ENCODE measurements at places on chromosomes 2 and 18. TPM values are rescaled to one million over a fixed set of nuclear protein-coding genes. Genes with fewer than 3 reads are reported as not detected.

GRCh38 chr2:132937629-132938028 is 267.6 kb upstream of the LYPD1 start:
- no peak for DNase-seq

DNA sequence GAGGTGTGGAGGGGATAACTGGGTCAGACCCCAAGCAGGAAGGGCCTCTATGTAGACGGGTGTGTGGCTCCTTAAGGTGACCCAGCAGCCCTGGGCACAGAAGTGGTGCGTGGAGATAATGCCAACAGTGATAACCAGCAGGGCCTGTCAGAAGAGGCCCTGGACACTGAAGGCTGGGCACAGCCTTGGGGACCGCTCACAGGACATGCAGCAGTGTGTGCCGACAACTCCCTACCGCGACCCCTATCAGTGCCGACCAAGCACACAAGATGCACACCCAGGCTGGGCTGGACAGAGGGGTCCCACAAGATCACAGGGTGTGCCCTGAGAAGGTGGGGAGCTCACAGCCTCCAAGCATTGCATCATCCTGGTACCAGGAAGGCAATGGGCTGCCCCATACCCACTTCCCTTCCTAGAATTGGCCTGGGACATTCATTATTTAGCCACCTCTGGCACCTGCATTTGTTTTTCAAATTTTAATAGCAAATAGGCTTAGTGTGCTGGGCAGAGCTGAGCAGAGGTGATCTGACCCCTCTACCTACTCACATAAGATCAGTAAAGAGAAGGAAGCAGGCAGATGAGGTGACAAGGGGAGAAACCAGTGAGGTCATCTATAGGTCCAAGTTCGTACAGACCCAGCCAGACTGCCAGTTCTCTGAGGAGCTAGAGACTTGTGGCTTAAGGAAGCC is 55.2 kb downstream of the BCL11A start:
- no peak for DNase-seq

DNA sequence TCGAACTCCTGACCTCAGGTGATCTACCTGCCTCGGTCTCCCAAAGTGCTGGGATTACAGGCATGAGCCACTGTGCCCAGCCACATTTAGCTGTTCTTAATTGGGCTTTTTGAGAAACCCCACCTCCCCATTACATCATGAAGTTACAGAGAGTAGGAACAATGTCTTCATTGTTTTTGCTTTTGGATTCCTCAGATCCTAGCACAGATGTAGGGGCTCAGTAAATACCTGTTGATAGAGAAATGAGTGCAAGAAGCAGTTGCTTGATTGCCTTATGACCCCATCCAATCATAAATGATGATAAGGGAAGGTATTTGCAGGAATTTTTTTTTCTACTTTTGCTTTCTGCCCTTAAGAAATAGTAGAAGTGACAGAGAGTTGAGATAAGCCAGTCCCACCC is 25.4 kb downstream of the GREB1L start:
- DNase-seq, result no peak

DNA sequence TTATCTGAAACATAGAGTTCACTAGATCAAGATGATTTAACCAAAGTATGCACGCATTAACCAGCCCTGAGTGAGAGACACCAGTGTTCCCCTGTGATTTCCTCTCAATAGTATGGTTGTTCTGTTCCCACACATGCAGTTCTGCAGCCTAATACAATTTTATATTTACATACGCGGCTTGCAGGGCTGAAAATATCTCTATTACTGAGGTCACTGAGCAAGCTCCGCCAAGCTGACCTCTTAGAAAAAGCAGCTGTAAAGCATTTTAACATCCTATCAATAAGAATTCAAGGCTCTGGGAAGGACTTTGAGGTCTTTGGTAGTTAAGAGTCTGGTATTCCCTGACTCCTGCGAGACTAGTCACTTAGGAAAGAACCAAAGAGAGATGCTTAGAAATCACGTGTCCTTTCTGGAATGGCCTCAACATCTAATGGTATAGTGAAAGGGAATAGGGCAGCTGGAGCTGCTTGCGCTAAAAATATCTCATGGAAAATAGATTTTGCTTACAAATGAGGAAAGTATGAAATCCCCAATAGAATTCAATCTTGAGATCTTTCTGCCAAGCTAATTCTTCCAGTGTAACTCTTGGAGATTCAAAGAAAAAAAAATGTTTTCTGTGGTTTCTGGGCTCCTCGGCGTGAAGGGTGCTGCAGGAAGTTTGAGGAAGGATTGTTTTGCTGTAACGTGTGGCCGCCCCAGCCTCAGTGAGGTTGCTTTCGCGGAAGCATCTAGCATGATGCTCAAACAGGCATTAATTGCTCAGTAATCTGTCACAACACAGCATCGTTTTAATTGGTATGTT is 59.2 kb downstream of the DOCK10 start:
- DNase-seq, result no peak

DNA sequence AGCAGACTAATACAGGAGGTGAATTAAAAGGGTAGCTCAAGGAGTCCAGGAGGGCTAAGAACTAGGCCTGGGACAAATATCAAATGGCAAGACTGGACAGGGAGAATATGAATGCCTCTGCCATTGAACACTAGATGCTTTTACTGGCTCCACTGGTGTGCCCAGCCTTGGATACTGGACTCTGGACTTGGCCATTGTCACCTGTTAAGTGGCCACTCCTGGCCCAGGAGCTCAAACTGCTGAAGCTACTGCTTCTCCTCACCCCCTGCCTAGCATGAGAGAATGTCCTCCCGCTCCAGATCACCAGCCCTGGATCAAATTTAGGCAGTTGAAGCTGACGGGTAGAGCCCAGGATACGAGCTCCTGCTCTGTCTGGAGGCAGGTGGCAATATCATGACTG is 170.8 kb downstream of the DDX1 start:
- DNase-seq, result no peak

DNA sequence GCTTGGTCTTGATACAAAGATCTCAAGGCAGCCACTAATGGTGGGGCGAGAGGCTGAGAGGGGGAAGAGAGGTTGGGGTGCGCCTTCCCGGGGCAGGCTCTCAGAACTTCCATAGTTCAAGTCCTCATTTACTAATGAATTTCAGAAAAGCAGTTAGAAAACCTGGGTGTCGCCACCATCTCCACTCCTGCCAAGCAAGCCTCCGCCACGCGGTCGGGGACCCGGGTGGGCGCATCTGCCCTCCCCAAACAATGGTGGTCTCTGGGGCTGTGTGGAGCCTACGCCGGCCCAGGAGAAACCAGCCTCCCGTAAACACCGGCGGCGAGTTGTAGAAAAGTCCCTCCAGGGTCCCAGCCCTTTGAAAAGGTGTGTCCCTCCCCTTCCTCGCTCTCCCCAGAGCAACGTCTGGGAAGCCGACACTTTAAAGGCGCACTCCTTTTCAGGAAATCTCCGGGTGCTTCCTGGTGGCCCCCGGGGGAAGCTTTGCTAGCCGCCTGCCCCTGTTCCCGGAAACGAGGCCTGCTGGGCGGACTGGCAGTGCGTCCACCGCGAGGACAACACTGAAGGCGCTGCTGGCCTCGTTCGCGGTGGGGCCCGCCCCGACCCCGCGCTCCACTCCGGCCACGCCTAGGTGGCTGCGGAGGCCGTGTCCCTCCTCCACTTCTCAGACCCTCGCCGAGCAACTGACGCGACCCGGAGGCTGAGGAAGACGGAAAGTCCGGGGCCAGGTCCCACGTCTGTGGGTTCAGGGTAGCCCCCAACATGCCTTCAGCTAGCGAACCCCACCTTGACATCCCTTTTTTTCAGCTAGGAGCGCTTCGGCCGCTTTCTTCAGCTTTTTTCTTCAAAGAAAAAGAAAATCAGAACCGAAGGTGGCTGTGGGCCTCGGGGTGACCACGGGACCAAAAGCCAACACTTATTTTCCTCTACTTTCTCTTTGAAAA is 16.8 kb downstream of the EVX2 start:
- no peak for DNase-seq

DNA sequence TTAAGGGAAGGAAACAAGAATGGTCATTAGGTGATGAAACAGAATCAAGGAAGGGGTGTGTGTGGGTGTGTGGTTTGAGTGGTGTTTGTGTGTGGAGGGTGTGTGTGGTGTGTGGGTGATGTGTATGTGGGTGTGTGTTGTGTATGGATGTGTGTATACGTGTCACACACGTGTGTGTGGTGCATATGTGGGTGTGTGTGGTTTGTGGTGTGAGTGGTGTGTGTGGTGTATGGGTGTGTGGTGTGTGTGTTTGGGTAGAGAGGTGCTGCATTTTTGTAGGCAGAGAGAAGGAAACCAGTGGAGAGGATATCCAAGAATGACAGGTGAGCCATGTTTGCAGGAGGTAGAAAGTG is 1.1 kb upstream of the CEP192 start:
- no peak for DNase-seq

GRCh38 chr2:28419443-28420270 is 27.0 kb downstream of the FOSL2 start:
- DNase-seq, result no peak

DNA sequence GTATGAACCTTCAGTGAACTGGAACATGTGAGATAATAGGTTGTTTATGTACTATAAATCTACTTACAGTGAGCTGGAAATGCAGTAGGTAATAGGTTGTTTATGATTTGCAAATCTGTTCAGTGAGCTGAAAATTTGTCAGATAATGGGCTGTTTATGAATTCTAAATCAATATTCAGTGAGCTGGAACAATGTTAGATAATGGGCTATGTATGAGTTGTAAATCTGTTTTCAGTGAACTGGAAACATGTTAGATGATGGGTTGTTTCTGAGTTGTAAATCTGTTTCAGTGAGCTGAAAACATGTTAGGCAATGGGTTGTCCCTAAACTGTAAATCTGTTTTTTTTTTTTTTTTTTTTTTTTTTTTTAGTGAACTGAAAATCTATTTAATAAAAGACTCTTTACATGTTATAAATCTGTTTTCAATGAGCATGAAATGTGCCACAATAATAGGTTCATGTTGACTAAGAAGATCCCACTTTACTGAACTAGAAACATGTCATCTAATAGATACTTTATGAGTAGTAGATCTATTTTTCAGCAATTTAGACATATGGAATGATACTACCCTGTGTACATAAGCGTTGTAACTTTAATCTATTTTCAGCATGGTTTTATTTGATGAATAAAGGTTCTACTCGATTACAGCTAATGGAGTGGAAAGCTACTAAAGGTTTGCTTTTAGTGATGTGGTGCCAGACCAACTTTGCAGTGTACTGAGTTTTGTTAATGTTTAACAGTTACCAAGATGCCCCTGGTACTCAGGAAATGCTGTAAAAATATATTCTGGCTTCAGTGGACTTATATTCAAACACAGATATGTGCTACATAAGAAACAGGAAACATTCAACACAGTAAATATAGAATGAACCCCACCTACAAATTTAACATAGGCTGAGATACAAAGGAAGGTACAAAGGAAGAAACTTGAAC is 1471.8 kb downstream of the LRP1B start:
- DNase-seq, result no peak

- no peak for DNase-seq
These were observed 836.3 kb upstream of the ACVR2A start for GRCh38 chr2:147008481-147008880.

- no peak for DNase-seq
These were observed 184.0 kb downstream of the PDE11A start for GRCh38 chr2:177888581-177888980.

GRCh38 chr18:50307400-50307737 is 19.9 kb upstream of the CXXC1 start:
- no peak for DNase-seq

DNA sequence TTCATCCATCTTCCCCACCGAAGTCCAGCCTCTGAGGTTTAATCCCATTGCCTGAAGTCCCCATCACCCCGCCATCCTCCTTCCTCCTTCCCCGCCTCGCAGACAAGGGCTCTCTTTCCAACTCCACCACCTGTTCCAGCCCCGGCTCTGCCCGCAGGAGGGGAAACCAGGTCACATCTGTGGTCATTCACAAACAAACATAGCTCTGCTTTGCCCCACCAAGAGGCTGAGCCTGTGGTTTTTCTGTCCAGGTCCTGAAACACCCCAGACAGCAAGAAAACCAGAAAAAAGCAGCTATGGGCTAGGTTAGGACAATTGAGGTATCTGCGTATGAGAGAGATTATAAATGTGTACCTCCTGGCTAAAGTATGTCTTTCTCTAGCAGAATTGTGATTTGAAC is 144.7 kb downstream of the GLI2 start:
- no peak for DNase-seq

DNA sequence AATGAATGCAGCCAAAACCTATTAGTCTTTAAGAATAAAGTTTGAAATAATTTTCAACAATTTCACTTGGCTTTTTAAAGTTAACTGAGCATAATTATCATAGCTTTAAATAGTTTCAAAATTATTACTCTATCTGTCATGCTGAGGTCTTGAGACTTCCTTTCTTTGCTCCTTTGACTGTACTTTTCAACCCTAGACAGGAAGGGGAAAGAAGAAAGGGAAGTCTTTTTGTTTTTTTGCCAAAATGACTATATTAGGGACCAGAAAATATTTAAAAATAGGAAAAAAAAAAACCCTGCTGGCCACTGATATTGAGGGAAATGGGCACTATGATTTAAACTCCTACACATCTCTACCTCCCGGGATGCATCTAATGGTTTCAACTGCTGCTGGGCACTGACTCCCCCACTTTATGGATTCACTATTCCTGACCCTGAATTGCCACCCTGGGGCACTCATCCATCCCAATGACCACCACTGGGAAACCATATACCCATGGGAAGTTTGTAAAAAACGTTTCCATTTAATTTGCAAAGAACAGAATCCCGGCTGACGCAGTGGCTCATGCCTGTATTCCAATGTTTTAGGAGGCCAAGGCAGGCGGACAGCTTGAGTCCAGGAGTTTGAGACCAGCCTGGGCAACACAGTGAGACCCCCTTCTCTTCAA is 50.5 kb downstream of the GAREM1 start:
- DNase-seq, result no peak

DNA sequence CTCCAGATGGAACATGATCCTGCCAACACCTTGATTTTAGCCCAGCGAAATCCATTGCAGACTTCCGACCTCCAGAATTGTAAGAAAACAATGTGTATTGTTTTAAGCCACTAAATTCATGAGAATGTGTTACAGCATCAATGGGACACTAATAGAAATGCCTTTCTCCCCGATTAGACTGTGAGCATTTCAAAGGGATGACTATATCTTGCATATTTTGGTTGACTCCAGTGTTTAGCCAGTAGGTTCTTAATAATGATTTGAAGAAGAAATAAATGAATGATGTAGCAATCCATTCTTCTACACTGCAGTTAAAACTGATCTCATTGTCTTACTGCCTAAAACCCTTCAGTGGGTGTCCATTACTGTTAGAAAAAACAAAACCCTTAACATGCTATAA is 67.4 kb upstream of the ACVR1C start:
- no peak for DNase-seq

KRTCAP3 gene
- total RNA-seq, result not detected

NAT8 gene
- not detected for total RNA-seq

CENPA gene
- 1.9 TPM for total RNA-seq

EVX2 gene
- not detected for total RNA-seq

FER1L5 gene
- 0.47 TPM for total RNA-seq

LYG1 gene
- total RNA-seq, result 0.47 TPM

ERBB4 gene
- 127 TPM for total RNA-seq

GREB1 gene
- total RNA-seq, result 1.4 TPM

GBX2 gene
- total RNA-seq, result not detected

PNO1 gene
- 15.0 TPM for total RNA-seq

PARD6G gene
- 9.5 TPM for total RNA-seq

NMUR1 gene
- not detected for total RNA-seq

All from occipital lobe (tissue), 3 donors.